Stimulated activated CD8-positive, alpha-beta memory T cell treated with anti-CD3 and anti-CD28 coated beads, Interleukin-7, amount 100 ng/mL, for 1 hour (primary cell): ENCODE measurements at places on chromosomes 13 and 19.

DNA sequence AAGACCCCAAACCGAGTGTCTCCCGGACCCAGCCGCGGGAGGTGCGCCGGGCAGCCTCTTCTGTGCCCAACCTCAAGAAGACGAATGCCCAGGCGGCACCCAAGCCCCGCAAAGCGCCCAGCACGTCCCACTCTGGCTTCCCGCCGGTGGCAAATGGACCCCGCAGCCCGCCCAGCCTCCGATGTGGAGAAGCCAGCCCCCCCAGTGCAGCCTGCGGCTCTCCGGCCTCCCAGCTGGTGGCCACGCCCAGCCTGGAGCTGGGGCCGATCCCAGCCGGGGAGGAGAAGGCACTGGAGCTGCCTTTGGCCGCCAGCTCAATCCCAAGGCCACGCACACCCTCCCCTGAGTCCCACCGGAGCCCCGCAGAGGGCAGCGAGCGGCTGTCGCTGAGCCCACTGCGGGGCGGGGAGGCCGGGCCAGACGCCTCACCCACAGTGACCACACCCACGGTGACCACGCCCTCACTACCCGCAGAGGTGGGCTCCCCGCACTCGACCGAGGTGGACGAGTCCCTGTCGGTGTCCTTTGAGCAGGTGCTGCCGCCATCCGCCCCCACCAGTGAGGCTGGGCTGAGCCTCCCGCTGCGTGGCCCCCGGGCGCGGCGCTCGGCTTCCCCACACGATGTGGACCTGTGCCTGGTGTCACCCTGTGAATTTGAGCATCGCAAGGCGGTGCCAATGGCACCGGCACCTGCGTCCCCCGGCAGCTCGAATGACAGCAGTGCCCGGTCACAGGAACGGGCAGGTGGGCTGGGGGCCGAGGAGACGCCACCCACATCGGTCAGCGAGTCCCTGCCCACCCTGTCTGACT is 7.9 kb downstream of the MAP1S start:
- DNase-seq: no peak

GRCh38 chr19:46616631-46617322 is 8.1 kb downstream of the PTGIR start:
- DNase-seq: no peak

- DNase-seq: no peak
Observed at GRCh38 chr13:99955107-99955746, 16.3 kb downstream of the ZIC5 start.

DNA sequence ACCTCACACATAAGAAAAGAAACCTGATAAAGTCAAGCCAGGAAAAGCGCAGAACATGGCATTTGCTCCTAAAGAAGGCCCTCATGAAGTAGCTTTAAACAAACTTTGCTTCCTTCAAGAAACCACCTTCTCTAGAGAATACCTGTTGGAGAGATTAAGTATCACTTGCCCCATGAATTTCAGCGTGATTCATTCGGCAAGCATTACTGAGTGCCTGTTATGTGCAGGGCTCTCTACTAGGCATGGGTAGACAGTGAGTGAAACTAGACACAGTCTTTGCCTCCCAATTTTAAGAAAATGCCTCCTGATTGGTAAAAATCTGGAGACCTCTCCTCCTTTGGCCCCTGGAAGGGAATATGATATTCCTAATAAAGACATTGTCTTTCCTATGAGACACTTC is 475.8 kb upstream of the NBEA start:
- DNase-seq: no peak

DNA sequence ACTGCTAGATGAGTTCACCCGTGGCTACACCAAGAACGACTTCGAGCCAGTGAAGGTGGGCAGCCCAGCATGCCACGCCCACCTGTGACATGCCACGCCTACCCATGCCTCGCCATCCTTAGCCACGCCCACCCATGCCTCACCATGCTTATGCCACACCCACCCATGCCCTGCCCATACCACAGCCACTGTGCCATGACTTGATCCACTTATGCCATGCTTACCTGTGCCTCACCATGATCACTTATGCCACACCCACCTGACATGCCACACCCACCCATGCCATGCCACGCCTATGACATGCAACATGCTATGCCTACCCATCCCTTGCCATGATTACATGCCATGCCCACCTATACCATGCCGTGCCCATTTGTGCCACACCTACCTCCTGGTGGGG is 12.9 kb upstream of the USE1 start:
- no peak for DNase-seq

GRCh38 chr19:35858311-35858710 is 1.6 kb downstream of the KIRREL2 start:
- no peak for DNase-seq

DNA sequence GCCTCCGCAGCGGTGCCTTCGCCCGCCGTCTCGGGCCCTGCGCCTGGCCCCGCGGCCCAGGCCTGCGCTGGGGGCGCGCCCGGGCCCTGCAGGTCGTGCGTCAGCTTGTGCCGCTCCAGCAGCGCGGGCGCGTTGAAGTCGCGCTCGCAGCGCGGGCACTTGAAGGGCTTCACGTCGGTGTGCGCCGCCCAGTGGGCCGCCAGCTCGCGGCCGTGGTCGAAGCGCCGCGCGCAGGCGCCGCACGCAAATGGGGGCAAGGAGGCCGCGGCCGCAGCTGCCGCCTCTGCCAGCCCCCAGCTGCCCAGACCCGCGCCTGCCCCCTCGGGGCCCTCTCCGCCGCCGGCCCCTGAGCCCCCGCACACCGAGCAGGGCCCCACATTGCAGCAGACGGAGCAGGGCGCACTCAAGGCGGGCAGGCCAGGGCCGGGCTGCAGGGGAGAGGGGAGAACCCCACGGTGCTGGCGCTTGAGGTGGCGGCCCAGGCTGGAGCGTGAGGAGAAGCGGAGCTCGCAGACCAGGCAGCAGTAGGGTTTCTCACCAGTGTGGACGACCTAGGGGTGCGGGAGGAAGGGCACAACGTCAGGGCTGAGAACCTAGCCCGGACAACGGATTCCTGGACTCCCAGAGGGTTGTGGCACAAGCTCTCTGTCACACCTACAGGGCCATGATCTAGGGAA is 6.1 kb downstream of the FIZ1 start:
- no peak for DNase-seq

- DNase-seq: no peak
Observed at GRCh38 chr13:33933810-33934209, 115.9 kb downstream of the RFC3 start.

DNA sequence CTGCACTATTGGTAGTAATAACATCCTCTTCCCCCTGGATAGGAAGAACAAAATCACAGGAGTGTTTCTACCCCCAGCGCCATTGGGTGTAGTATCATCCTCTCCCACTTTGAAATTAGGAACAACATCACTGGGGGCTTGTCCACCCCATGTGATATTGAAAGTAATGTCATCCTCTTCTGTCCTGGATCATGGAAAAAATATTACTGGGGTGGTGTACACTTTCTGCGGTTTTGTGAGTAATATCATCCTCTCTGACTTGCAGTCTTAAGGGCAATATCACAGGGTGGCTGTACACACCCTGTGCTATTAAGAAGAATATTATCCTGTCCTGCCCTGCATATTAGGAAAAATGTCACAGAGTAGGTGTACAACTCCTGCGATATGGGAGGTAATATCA is 4.9 kb upstream of the RGCC start:
- DNase-seq: no peak

DNA sequence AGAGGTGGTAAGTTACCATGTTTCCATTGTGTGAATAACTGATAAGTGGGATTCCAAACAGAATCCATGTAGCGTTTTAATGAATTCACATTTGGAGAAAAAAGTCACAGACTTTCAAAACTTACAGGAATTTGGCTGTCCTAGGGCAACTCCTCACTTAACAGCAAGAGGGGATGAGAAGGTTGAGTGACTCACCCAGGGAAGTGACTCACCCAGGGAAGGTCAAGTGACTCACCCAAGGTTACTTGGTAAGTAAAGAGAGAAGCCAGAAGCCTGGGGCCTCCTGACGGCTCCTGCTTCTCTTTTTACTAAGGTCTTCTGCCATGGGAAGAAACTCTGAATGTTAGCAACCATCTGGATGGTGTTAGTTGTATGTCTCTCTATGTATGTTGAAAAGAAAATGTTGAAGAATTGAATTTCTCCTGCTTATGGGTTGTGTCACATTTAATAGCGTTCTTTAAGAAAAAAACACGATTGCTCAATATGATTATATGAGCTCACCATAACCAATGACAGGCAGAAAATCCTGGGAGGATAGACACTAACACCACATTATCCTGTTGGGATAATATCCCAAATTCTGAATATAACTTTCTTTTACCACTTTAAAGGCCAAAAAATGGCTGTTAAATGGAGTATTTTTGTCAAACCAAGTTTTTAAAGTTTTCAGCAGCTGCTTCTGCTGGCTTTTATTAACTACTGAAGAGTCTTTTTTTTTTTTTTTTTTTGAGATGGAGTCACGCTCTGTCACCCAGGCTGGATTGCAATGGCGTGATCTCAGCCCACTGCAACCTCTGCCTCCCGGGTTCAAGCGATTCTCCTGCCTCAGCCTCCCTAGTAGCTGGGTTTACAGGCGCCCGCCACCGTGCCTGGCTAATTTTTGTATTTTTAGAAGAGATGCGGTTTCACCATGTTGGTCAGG is 195.6 kb downstream of the GGACT start:
- peak; percentile 4 for DNase-seq

DNA sequence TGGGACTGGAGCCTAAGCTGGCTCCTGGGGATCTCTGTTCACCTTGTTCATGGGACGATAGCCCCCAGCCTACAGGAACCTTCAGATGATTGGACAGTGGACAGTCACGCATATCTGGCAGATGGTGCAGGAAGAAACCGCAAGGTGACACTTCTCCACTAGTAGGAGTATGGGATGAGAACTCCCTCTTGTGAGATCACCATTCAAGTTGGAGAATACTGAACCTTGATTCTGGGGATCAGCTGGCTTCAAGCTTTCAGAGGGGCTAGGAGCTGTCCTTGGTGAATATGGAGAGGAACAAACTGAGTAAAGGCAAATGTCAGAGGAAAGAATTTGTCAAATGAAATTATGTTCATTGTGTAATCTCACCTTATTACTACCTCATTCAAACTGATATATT is 204.5 kb downstream of the PDS5B start:
- no peak for DNase-seq
